ENCODE measurements at places on chromosomes 4 and X.

- DNase-seq: no peak
- H3K27me3 ChIP-seq: no peaks in the 10 kb centered on the region
- no peak overlapping the region for H3K27ac ChIP-seq
- peaks cover 7% of the 10 kb centered on the region for H3K4me1 ChIP-seq
- H3K4me3 ChIP-seq: no peak overlapping the region
- H3K36me3 ChIP-seq: no peaks in the 10 kb centered on the region
Observed at GRCh38 chr4:76272073-76272472, 20.6 kb downstream of the FAM47E start.

GRCh38 chrX:153643431-153644351 is 3.3 kb upstream of the DUSP9 start:
- no peak overlapping the region for H3K27ac ChIP-seq
- H3K36me3 ChIP-seq: no peaks in the 10 kb centered on the region
- DNase-seq: peak; percentile 49
- H3K4me3 ChIP-seq: no peak overlapping the region
- peaks cover 19% of the 10 kb centered on the region for H3K27me3 ChIP-seq
- no peaks in the 10 kb centered on the region for H3K4me1 ChIP-seq

GRCh38 chr4:81736324-81736723 is 264.6 kb upstream of the RASGEF1B start:
- H3K27me3 ChIP-seq: no peaks in the 10 kb centered on the region
- H3K36me3 ChIP-seq: no peaks in the 10 kb centered on the region
- H3K4me1 ChIP-seq: no peaks in the 10 kb centered on the region
- no peak overlapping the region for H3K4me3 ChIP-seq
- DNase-seq: no peak
- no peak overlapping the region for H3K27ac ChIP-seq

- no peaks in the 10 kb centered on the region for H3K36me3 ChIP-seq
- no peaks in the 10 kb centered on the region for H3K27me3 ChIP-seq
- H3K4me1 ChIP-seq: no peaks in the 10 kb centered on the region
- DNase-seq: no peak
- no peak overlapping the region for H3K4me3 ChIP-seq
Observed at GRCh38 chr4:130210864-130211263, 1114.9 kb downstream of the C4orf33 start.

- no peak overlapping the region for H3K27ac ChIP-seq
- no peak overlapping the region for H3K4me3 ChIP-seq
- H3K27me3 ChIP-seq: no peaks in the 10 kb centered on the region
- no peaks in the 10 kb centered on the region for H3K36me3 ChIP-seq
Observed at GRCh38 chr4:13928214-13928613, 300.7 kb upstream of the BOD1L1 start.

- H3K36me3 ChIP-seq: no peaks in the 10 kb centered on the region
- H3K4me3 ChIP-seq: no peak overlapping the region
- peaks cover 4% of the 10 kb centered on the region for H3K4me1 ChIP-seq
- no peaks in the 10 kb centered on the region for H3K27me3 ChIP-seq
Observed at GRCh38 chr4:146176891-146177290, 1.4 kb downstream of the LSM6 start.

DNA sequence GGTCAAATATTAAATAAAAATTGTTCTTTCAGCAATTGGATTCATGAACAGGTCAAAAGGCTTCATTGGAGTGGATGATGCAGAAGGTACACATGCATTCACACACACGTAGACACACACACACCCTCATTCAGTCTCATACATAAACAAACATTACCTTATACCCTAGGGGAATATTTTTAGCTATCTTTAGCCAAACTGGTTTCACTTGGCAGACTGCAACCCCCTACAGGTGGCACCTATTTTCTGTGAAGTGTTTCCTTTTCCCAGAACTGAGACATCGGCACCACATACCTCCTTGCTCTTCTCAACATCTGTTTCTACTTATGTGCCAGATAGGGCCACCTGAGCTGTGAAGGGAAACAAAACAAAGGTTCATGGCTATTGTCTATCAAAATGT is 18.5 kb upstream of the KDR start:
- no peaks in the 10 kb centered on the region for H3K36me3 ChIP-seq
- no peaks in the 10 kb centered on the region for H3K27me3 ChIP-seq
- H3K4me1 ChIP-seq: no peaks in the 10 kb centered on the region
- no peak for DNase-seq
- no peak overlapping the region for H3K27ac ChIP-seq
- H3K4me3 ChIP-seq: no peak overlapping the region

DNA sequence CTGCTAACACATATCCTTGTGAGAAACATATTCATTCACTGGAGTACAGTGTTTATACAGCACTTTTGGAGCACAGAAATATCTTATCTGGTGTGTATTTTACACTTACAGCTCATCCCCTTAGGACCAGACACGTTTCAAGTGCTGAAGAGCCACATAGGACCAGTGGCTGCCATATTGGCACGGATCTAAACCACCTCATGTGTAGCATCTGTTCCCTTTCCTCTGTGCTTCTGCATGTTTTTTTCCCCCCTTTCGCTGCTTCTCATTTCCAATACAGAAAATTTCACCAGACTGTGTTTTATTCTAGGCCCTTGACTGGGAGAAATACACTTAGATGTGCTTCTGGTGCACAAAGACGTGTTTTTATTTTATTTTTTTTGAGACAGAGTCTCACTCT is 69.7 kb upstream of the RBMX start:
- no peaks in the 10 kb centered on the region for H3K36me3 ChIP-seq
- no peaks in the 10 kb centered on the region for H3K4me1 ChIP-seq
- no peak for DNase-seq
- no peaks in the 10 kb centered on the region for H3K27me3 ChIP-seq
- no peak overlapping the region for H3K27ac ChIP-seq
- no peak overlapping the region for H3K4me3 ChIP-seq

DNA sequence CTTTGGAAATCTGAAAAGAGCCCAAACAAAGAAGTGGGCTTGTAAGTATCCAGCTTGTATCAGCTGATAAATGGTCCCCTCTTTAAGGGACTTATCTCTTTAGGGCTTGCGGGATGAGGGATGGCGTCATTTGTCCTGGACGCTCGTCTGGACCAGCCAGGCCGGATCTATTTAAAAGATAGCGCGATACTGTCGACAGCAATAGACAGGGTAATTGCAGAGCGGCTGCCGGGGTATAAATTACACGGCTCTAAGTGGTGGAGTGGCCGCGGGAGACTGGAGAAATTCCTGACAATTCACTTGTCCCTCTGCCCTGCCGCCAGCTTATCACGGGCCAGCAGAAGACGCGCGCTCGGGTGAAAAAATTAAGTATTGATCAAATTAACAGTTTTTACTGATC is 90.7 kb downstream of the FAM53A start:
- no peaks in the 10 kb centered on the region for H3K36me3 ChIP-seq
- no peaks in the 10 kb centered on the region for H3K4me1 ChIP-seq
- no peak overlapping the region for H3K27ac ChIP-seq

DNA sequence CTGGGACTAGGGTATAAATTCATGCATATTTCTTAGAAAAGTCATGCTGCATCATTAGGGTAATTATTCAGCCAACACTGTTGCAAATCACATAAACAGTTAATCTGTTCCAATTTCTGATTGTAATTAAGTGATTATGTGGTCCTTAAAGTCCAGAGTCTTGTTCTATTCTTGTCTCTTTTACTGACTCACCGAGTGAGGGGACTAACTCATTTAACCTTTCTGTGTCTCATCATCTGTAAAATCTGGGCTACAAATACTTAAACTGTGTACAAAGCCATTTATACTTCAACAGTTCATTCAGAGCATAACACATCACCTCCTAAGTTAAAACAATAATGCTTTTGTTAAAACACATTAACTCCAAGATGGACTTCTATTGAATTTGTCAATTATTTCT is 65.4 kb upstream of the KLHL13 start:
- no peaks in the 10 kb centered on the region for H3K27me3 ChIP-seq
- no peak overlapping the region for H3K27ac ChIP-seq
- no peaks in the 10 kb centered on the region for H3K36me3 ChIP-seq
- no peak for DNase-seq
